ENCODE measurements at places on chromosomes 7 and 10. TPM values are rescaled to one million over a fixed set of nuclear protein-coding genes. Genes with fewer than 3 reads are reported as not detected.
A peak's percentile ranks its signal among the peaks of the same experiment; 100 is the strongest.

GRCh38 chr10:30387646-30388243, 38.7 kb upstream of the MTPAP start:
- no peak for DNase-seq

LIMK1 gene
- 16.9 TPM for total RNA-seq

DNA sequence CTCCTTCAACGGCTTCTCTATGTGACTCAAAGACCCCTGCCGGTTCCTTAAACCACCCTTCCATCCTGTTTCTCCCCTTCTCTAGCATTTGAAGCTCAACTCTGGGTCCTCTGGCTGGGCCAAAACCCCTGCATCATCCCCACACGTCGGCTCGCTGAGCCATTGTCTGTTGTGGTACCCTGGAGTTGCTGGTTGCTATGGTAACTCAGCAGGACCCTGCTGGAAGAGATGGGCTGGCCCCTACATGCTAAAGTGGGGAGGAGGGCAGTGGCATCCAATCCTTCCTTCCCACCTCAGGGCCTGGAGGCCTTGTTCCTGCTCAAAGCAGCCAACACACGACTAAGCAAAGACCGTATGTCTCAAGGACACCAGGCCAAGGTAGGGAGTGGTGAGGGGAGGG, 452.5 kb downstream of the PLXNA4 start:
- DNase-seq = no peak

ASB10 gene
- total RNA-seq = not detected

DNA sequence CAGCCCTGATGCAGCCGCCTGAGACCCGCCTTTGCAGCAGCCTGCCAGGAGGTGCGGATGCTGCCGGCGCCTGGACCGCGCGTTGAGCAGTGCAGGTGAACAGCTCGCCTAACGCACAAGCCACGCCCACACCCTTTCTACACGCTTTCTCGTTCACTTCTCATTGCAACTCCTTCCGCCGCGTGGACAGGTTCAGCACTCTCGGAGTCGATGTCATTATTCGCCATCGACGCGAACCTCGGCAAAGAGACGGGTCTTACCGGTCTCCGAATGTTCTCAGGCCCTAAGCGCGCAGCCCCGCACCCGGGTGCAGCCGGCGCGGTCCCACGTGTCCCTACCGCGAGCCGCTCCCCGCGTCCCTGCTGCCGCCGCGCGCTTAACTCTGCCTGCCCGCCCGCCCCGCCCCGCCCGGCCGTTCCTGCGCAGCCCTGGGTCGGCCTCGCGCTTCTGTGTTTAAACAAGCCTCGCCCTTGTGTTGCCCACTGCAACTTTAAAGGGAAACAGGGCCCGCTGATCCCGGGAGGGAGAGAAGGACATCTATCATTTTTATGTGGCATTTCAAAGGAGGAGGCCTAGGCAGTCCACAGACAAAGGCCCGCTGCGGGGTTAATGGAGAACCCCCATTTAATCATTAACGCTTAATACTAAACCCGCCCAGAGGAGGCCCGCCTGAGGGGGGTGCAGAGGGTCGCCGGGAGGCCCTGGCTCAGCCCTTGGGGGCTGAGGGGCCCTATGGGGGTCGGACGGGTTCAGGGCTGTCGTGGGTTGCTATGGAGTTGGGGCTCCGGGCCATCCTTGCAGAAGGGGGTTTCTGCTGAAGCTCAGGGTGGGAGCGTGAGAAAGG, 128.5 kb downstream of the WDR11 start:
- DNase-seq = peak; percentile 7

SYCE1 gene
- total RNA-seq = 1.6 TPM

- no peak for DNase-seq
Measured at GRCh38 chr10:103871006-103871405, 15.6 kb upstream of the SH3PXD2A start.

GRCh38 chr7:91517201-91517785, 253.1 kb downstream of the FZD1 start:
- no peak for DNase-seq

- no peak for DNase-seq
Measured at GRCh38 chr7:137296576-137296975, 47.0 kb downstream of the PTN start.

ANKRD30A gene
- not detected for total RNA-seq

PIK3CG gene
- total RNA-seq = 28.8 TPM

FAM237B gene
- not detected for total RNA-seq

- DNase-seq = no peak
Measured at GRCh38 chr7:2092279-2092678, 140.5 kb downstream of the MAD1L1 start.

DNA sequence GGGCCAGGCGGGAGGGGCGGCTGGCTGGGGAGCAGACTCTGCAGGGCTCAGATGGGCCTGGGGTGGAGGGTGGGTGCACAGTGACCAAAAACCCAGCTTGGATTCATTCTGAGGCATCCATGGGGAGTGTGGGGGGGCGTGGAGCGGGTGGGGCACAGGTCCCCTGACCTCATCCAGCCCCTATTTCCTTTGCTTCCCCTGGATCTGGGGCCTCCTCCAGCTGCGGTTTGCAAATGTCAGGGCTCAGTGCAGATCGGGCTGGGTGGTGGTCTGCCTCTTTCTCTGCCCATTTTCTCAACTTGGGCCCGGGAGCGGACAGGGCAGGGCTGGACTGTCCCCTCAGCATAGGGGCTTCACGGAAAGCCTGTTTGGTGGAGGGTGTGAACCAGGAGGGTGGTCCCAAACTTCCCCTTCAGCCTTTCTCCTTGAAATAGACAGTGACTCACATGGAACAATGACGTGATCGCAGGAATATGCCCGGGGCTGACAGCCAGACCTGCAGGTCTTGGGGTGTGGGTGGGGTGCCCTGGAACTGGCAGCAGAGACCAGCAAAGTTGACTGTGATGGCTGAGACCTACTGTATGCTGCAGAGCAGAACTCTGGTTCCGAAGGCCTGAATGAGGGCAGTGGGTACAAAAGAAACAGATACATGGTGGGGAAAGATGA, 72.9 kb upstream of the PODXL start:
- DNase-seq = no peak

CHN2 gene
- 1.6 TPM for total RNA-seq

HHEX gene
- 0.38 TPM for total RNA-seq

DNA sequence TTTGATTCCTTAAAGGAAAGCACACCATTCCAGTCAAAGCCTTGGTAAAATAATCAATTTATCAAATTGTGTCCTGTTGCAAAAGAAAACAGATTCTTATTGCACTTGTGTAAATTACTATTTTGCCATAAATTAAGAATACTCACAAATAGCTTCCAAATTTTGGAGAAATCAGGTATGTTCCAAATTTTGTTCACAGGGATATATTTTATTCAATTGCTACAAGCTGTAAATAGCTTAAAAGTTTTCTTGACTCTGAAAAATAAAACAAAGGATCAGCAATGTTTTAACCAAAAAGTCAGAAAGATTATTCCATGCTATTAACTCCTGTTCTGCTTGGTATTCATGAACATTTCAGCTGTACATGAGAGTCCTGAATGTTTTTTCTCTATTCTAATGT, 47.4 kb upstream of the CHST3 start:
- DNase-seq = no peak

PTPN20 gene
- total RNA-seq = 1.8 TPM

DNA sequence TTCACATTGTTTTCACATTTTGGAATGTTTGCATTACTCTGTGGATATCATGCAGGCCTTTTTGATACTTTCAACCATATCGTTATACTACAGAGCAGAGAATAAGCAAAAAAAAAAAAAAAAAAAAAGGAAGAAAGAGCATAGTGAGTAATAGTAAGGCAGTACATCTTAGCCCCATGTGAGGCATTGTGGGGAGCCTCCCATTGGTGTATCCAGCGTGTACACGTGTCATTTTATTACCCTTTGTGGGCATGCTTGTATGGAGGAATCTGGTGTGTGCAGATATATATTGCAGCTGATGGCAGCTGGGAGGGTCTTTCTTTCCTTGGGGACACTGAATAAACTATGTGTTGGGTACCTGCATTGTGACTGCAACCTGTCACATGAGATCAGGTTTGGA, 19.6 kb downstream of the R3HCC1L start:
- no peak for DNase-seq

INMT gene
- total RNA-seq = not detected

GRCh38 chr10:97687785-97688781, 1.0 kb upstream of the AVPI1 start:
- DNase-seq = no peak

ZKSCAN5 gene
- 8.0 TPM for total RNA-seq

GRCh38 chr10:80502621-80503583, 34.8 kb upstream of the SH2D4B start:
- DNase-seq = no peak

DNA sequence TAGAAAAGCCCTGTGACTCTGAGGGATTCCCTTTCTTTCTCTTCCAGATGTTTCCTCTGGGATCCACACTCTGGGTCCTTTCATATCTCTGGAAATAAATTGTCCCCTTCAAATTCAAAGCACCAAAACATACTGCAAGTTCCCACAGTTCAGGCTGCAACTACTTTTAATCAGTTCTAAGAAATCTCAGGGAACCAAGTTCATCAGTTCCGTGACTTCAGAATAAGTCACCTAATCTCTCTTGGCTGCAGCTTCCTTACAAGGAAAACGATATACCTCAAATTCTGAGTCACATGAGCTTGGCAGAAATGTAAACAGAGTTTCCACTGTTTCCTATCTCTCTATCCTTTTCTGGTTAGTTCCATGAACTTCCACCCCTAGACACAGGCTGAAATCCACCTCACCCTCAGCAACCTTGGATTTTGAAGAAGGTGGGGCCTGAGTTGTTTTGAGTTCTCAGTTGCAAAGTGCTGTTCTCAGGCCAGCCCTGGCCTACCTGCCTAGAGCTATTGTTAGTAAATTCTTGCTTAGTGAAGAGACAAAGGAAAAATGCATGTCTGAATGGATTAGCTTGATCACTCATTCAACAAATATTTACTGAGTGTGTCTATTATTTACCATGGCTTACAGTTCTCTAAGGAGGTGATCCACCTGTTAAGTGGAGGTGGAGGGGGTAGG, 59.3 kb upstream of the IL6 start:
- DNase-seq = no peak

CLCN1 gene
- total RNA-seq = 0.06 TPM

CLEC2L gene
- total RNA-seq = not detected

GRCh38 chr10:82071231-82071630, 196.2 kb downstream of the NRG3 start:
- DNase-seq = no peak

DNA sequence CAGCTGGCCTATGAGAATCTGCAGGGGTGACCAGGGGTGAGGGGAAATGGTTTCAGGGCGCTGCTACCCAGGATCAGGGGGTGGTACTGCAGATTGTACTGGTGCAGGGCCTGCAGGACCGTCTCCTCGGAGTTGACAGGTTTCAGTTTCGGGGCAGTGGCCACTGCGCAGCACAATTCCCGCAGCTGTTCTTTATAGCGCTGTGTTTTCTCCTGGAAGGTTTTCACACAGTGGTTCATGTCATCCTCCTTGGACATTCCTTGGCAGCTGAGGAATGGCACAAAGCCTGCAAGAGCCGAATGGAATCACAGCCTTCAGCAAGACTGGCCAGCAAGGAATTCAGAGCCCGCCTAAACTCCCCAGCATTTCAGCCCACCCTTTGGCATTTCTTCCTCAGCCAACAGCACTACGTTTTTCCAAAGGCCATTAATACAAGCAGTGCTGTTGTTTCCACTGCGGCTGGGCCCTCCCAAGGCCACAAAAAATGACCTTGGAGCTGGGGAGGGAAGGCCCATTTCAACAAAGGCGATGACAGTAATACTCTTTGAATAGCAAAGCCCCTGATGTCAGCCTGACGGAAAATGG, 44.9 kb downstream of the PNLIPRP2 start:
- DNase-seq = no peak

CCDC172 gene
- not detected for total RNA-seq

GRCh38 chr7:42125321-42125720, 111.7 kb downstream of the GLI3 start:
- no peak for DNase-seq

DNA sequence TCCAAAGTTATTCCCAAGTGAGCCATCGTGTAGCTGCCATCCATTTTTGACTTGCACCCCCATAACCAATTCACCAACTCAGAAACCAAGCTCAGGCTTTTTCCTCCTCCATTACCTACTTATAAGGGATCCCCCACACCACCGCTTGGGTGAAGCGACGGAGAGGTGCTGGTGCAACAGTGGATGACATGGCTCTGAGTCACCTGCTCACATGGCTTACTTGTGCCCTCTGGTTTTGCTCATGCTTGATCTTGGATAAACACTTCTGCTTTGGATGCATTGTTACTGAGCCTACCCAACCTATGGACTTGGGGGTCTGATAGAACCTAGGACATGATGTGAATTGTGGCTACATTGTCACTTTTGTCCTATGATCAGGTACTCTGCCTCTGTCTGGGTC, 12.0 kb upstream of the AKR1B1 start:
- DNase-seq = no peak

CLRN3 gene
- not detected for total RNA-seq

OR2A1 gene
- not detected for total RNA-seq

PTN gene
- total RNA-seq = not detected

GRCh38 chr7:138001529-138002095, at the start of gene CREB3L2:
Gene CREB3L2, minus strand, starts transcription at chr7:138002086. Its CDS starts 381 bp downstream, at chr7:138001705.
- DNase-seq = peak; percentile 77

DNA sequence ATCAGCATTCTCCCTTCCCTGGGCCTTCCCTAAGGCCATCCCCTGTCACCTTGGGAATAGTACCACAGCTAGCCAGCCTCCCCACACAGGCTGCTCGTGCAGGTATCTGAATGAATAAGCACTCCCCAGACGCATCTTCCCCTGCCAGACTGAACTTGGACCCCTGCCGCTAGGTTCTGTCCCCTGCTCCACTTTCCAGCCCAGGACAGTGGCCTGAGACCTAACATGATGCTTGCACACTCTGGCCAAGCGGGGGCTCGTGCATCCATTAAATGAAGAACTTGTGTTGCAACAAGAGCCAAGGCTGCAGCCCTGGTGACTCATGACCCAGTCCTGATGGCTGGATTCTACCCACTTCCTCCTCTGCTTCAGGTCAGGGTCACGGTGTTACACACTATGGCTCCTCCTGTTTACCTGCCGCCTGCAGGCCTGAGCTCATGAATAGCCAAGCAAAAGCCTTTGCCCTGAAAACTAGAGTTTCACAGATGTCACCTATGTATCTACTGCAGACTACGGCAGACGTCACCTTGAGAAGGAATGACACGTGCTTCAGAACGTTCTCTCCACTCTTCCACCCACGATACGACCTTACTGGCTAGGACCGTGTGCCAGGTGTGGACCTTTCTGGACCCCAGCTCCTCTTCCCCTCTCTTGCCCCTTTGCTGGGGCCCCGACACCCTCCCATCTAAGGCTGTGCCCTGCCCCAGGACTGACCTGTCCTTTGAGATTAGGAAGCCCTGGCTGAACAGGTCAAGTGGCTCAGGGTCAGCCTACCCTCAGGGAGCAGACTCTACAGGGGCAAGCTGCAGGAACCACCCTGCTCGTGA, 6.5 kb downstream of the ASB13 start:
- DNase-seq = no peak

GRCh38 chr7:131733604-131734003, 177.2 kb upstream of the PODXL start:
- DNase-seq = no peak

DNA sequence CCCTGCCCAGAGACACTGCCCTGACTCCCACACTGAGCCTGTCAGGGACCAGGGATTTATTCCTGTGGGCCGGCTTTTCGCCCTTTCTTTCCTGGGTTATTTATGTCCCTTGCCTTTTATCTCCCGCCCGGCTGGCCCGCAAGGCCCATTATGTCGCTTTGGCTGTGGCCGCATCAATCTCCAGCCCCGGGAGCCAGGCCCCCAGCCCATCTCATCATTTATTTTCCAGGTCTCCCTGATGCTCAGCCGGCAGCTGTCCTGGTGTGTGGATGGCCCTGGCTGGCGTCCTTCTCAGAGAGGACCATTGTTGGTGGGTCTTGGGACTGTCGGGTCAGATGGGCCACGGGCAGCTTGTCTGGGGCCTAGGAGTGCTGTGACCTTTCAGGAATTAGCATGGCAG, 82.3 kb downstream of the FAM241B start:
- DNase-seq = no peak
